ENCODE measurements at places on chromosomes 12 and 14.

DNA sequence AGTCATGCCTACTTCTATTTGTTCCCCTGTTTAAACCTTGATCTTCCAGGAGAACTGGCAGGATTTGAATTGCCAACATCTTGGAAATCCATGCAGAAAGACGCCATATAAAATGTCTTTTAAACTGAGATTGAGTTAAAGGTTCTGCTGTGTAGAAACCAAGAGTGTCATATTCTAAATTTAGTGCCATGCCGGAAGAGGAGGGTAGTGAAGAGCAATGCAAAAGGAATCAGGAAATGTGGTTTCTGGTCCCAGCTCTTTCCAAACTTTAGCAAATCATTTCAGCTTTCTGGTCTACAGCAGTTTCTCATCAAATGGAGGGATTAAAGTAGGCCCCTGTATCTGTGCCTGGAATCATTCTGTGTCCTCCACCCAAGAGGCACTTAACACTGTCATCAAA is 85.7 kb downstream of the BTG1 start:
- no peak for DNase-seq

DNA sequence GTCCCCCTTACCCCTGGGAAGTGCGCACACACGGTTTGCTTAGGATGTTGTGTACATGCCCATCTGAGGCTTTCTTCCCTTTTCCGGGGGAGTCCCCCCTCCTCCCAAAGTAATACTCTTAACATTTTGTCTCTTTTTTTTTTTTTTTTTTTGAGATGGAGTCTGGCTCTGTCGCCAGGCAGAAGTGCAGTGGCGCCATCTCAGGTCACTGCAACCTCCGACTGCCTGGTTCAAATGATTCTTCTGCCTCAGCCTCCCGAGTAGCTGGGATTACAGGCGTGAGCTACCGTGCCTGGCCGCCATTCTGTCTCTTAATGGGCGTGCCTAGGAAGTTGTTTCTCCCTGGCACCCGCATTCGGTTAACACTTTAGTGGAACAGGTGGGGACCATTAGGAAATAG is 4.5 kb upstream of the GMFB start:
- no peak for DNase-seq

DNA sequence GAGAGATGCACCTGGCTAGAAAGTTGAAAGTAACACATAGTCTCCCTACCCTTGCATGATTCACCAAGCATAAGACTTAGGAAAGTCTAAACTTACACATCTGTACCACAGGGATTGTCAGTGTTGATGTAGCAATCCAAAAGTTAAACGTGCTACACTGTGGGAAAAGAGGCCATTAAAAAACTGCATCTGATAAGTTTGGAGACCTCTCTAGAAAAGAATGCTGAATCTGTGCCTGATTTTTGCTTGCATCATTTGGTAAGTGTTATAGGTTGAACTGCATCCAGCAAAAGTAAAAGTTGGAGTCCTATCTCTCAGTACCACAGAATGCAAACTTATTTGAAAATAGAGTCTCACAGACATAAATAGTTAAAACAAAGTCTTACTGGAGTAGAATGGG is 126.6 kb downstream of the SLC6A15 start:
- DNase-seq: no peak

GRCh38 chr14:89178800-89179535 is 238.1 kb downstream of the FOXN3 start:
- DNase-seq: no peak

GRCh38 chr12:16359512-16360491 is 12.4 kb downstream of the MGST1 start:
- no peak for DNase-seq

- DNase-seq: no peak
Observed at GRCh38 chr14:100816950-100817901, 8.7 kb upstream of the MEG3 start.

DNA sequence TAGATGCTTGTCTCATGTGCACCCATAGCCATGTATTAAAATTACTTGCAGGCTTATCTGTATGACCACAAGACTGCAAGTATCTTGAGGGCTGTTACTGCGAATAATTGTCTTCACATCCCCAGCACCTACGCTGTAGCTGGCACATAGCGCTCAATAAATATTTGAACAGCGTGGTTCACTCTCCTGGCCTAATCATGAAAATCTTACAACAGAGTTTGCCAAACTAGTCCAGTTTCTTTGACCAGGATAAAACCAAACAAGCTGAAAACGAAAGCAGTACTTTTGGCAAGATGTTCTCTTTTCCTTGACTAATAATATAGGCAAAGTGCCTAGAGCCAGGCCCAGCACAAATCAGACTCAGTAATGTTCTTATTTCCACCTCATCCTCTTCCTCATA is 106.7 kb downstream of the RPS29 start:
- no peak for DNase-seq

All from activated CD8-positive, alpha-beta memory T cell treated with anti-CD3 and anti-CD28 coated beads, Interleukin-2, amount 50 U/mL, for 4 hours (primary cell).